Transverse colon (tissue), 4 donors: ENCODE measurements at places on chromosomes 2 and 18. TPM values are rescaled to one million over a fixed set of nuclear protein-coding genes. Genes with fewer than 3 reads are reported as not detected.

DNA sequence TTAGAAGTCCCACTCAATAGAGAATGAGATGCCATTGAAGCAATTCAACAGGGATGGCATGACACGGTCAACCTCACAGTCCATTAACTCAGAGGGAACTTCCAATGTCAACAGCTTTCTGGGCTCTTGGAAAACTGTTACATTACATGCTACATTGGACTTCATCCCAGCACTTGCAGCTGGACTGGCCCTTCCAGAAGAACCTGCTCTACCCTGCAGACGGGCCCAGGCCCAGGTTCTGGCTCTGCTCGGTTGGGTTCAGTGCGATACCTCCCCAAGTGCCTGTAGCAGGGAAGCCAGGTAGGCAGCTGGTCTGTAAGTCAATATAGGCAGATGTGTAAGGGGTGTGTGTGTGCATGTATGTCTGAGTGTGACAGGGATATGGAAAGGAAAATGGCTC is 12.9 kb downstream of the LAMA1 start:
- no peak for DNase-seq

GRCh38 chr2:161030260-161031063 is 129.8 kb upstream of the TANK start:
- peak; percentile 10 for DNase-seq

GRCh38 chr2:138446043-138446442 is 55.5 kb upstream of the SPOPL start:
- no peak for DNase-seq

DNA sequence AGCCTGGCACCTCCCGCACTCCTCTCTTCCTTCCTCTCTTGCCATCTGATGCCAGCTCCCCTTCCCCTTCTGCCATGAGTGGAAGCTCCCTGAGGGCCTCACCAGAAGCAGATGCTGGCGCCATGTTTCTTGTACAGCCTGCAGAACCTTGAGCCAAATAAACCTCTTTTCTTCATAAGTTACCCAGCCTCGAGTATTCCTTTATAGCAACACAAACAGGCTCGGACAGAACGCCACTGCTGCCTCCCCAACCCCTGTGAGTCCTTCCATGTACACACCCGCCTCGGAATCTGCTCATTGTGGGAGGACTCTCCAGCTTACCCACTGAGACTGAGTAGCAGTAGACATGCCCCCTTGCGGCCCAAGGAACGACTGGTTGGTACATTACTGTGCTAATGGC is 8.3 kb upstream of the RPS7 start:
- DNase-seq, result no peak

DNA sequence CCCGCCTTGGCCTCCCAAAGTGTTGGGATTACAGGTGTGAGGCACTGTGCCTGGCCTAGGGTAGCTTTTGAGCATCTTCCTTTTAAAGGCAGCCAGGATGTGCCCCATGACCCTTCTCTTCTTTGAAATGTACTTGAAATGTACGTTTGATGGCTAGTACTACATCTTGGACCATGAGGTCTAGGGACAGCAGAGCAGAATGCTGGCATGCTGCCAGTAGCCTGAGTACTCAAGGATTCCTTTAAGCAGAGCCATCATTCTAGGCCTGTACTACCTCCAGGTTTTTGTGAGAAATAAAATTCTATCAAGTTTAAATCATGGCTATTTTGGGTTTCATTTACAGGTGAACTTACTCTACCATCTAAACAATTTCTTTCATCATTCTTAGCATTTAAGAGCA is 2.9 kb upstream of the EML6 start:
- no peak for DNase-seq

GRCh38 chr2:20236496-20236895 is 11.6 kb upstream of the SDC1 start:
- no peak for DNase-seq

GRCh38 chr2:158232476-158232875 is 130.8 kb downstream of the UPP2 start:
- no peak for DNase-seq

DNA sequence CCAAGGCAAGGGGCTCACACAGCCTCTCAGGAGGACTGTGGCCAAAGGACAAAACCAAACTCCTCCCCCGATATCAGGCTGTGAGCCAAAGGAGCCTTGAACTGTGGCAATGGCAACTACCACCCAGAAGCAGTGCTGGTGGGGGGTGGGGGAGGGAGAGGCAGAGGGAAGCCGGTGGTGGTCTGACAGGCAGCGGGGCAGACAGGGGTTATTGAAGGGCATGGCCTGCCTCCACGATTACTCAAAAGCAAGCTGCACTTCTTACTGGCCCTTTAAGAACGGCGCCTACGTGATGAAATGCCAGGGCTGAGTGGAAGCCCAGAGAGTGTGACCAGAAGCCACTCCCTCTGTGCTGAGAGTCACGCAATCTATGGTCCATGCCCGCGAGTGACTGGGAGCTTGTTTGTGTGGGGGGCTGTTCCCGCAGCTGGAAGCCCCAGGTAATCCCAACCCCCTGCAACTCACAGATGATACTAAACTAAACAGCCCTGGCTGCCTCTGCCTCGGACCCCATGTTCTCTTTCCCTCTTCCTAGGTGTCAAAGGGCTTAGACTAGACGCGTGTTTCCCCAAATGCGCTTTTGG is 128.2 kb upstream of the CXCR4 start:
- peak; percentile 37 for DNase-seq

DNA sequence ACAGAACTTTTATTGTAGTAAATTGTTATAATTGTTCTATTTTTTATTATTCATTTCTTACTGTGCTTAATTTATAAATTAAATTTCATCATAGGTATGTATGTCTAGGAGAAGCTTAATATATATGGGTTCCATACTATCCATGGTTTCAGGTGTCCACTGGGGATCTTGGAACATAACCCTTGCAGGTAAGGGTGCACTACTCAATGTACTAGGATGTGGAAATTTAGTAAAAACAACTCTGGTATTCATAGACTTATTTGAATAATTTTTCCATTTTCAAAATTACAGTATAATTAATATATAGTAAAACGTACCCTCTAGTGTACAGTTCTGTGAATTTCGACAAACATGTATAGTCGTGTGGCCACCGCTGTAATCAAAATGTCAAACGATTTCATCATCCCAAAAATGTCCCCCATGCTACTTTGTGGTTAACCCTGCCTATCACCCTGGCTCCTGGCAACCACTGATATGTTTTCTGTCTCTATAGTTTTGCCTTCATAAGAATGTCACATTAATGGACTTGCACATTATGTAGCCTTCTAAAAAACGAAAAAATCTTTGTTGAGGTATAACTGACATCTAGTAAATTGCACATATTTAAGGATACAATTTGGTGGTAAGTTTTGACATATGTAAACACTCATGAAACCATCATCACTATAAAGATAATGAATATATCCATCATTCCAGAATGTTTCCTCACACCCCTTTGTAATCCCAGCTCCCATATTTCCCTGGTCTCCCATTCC is 45.7 kb downstream of the ARL5A start:
- no peak for DNase-seq

DNA sequence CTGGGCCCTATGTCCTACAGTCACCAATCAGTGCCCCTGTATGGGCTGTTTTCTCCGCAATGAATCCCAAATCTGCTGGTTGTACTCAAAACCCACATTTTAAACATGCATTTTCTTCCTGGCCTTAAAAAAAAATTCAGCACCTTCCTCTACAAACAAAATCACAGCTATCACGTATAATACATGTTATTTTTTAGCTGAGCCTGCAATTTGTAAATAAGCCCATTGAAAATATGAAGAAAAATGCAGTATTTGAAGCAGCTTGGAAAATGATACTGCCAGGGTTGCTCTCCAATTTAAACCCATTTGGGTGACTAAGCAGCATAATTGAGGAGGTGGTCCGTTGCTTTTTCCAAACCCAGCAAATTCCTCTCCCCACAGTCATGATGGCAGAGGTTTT is 33.0 kb upstream of the GYPC start:
- DNase-seq, result no peak

DNA sequence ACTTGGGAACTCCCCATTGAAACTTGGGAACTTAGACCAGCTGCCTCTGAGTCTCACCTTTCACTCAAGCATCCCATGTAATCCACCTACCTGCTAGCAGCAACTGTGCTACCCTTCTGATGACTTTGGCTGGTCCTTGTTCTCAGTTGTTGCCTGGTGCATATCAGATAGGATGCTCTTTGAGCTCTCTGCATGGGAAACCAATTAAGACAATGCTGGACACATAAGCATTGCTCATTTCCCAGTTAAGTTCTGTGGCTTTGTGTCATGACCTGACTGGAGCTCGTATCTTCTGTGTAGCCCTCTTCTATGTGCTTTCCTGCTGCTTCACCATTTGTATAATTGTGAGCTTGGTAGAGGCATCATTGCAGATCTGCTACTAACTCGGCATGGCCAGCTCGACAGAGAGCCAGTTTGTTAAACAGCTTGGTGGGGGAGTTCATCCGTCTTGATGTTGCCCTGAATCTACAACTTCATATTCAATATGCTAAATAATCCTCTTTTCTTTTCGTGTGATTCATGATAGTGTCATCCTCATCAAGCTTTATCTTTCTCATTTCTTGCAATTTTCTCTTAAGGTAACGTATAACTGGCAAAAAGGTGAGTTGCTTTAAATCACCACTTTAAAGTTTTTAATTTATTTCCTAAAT is 447.5 kb upstream of the SLC14A2 start:
- no peak for DNase-seq

DNA sequence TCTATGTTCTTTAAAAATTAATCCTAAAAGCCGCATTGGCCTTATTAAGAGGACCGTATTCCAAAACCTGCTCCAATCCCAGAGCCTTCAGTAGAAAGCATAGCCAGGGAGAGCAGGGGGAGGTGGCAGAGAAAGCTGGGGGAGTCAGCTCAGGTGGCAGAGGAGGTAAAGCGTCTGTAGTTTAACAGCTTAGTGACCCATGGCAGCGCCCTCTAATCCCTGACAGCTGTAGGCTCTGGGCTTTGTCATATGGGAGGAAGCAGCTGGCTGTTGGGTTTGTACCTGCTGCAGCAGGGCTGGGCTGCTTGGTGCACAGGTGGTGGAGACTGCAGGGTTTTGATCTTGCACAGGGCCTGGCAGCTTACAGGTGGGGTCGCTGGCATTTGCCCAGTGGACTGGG is 50.6 kb downstream of the THNSL2 start:
- DNase-seq, result no peak

- DNase-seq, result no peak
Observed at GRCh38 chr2:187615364-187615763, 61.1 kb upstream of the TFPI start.

DNA sequence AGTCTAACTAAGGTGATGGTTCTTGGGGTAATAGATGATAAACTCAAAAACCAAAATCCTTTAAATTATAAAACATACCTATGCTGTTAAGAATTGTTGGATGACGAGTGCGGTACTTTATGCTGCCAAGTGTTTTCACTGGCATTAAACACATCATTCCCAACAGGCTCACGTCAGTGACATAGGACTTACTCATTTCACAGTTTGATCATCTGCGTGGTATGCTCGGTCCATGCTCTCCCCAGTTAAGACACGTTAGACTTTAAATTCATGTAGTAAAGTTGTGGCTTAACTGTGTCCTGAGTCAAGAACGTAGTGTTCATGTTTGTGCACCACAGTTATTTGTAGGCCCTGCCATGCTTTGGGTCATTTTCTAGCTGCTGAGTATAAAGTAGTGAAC is 125.6 kb upstream of the MYT1L start:
- no peak for DNase-seq

- DNase-seq, result no peak
Observed at GRCh38 chr2:8317418-8317817, 364.4 kb upstream of the ID2 start.

The C1QL2 gene
- not detected for total RNA-seq

The PIEZO2 gene
- total RNA-seq, result 7.5 TPM

The PLA2R1 gene
- 18.2 TPM for total RNA-seq
